ENCODE measurements at places on chromosomes 4 and X.
A peak's percentile ranks its signal among the peaks of the same experiment; 100 is the strongest.

GRCh38 chr4:53185869-53186585 lies 179.8 kb downstream of the SCFD2 start:
- DNase-seq: peak; percentile 21

DNA sequence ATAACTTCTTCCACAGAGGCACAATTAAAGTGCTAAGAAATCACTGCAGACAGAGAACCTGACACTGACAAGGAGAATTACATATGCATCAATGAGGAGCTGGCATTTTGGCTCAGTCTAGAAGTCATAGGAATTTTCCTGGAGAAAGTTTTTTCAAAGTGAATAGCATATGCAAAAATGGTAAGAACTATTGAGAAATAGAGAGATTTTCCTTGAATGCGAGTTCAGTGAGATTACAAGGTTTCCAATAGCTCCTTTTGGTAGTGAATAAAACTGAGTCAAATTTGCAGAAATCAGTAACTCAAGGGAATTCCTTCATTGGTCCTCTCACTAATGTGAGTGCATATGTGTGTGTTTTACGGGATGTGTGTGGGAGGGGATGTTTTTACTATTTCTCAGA lies 557.5 kb downstream of the PPARGC1A start:
- no peak for DNase-seq

- DNase-seq: no peak
Measured at GRCh38 chr4:82797040-82797404, 1.6 kb downstream of the SCD5 start.

GRCh38 chrX:148466292-148466691 lies 34.1 kb upstream of the AFF2 start:
- no peak for DNase-seq

- no peak for DNase-seq
Measured at GRCh38 chr4:170001011-170001744, 25.0 kb downstream of the MFAP3L start.

DNA sequence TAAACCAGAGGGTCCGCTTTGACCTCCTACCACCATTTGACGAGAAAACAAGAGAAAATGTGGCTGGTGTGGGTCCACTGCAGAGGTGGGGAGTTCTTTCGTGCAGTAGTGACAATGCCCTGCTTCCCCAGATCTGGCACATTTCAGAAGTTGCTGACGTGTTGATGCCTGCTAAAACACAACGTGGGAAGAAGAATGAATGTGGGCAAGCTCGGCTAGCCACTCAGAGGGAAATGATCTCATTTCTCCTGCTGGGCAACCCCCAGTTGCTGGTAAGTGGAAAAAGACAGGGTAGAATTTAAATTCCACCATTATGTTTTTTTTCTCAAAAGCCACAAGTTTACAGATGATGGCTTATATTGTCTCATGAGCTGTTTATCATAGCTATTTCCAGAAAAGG lies 77.9 kb downstream of the LUZP4 start:
- peak; percentile 55 for DNase-seq

DNA sequence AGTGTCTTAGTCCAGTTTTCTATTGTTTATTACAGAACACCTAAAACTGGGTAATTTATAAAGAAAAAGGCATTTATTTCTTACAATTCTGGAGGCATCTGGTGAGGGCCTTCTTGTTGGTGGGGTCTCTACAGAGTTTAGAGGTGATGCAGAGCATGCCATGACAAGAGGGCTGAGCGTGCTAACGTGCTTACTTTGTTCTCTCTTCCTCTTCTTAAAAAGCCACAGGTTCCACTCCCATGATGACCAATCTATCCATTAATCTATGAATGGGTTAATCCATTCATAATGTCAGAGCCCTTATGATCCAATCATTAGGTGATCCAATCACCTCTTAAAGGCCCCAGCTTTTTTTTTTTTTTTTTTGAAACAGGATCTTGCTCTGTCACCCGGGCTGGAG lies 291.5 kb upstream of the GALNTL6 start:
- no peak for DNase-seq

DNA sequence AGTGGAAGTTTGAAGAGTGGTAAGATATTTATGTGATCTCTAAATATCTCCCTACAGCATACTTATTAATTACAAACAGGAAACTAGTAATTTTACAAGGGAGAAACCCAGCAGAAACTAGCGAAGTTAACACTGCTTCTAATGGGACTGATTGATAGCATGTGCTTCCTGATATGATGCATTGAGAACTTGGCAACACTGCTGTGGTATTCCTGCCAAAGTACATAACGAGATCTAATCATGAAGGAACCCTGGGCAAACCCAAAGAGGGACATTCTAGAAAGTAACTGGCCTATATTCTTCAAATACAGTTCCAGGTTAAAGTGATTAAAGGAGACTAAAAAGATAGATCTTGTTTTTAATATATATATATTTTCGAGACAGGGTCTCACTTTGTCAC lies 4.6 kb upstream of the GPR34 start:
- no peak for DNase-seq

GRCh38 chr4:38442073-38442788 lies 221.8 kb upstream of the KLF3 start:
- no peak for DNase-seq

- peak; percentile 98 for DNase-seq
Measured at GRCh38 chr4:57098941-57099340, 11.2 kb downstream of the IGFBP7 start.

- DNase-seq: peak; percentile 65
Measured at GRCh38 chr4:102537269-102537668, 36.1 kb downstream of the NFKB1 start.

DNA sequence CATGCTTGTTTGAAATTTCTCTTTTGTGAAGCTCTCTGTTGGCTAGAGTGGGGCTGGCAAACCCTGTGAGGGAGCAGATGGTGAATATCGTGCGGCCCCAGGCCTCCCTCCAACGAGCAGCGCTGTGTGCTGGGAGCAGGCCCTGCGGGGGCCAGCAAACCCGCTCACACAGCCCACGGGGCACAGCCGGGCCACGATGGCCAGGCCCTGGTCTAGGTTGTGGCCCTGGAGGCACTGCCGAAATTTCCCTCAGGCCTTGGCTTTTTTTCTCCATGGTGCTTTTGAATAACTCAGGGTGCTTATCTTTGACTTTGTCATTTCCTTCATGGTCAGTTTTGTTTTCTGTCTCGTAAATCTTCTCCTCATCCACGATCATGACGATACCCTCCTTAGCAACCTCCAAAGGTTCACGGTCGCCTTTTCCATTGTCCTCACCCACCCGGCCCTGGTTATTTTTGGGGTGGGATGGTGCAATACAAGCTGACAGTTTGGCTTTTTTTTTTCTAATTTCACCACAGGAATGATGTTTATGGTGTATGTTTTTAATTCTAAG lies 20.7 kb downstream of the PCGF3 start:
- peak; percentile 88 for DNase-seq

GRCh38 chr4:74258963-74259362 lies 49.3 kb upstream of the EPGN start:
- peak; percentile 49 for DNase-seq

All from fibroblast of villous mesenchyme (primary cell).